Natural killer cell treated with Interleukin-12 subunit alpha and Interleukin-12 subunit beta and Interleukin-15 and Interleukin-18, amount 100 ng/mL, for 72 hours (primary cell): ENCODE measurements at places on chromosomes 16 and 17. TPM values are rescaled to one million over a fixed set of nuclear protein-coding genes. Genes with fewer than 3 reads are reported as not detected.

The ANKRD40CL gene
- not detected for total RNA-seq

The ADAP2 gene
- 0.76 TPM for total RNA-seq

The KRTAP4-5 gene
- total RNA-seq, result not detected

The IL17C gene
- 0.64 TPM for total RNA-seq

The IRX3 gene
- not detected for total RNA-seq

The ZPBP2 gene
- not detected for total RNA-seq

The ZFHX3 gene
- total RNA-seq, result 0.50 TPM

The NUPR1 gene
- not detected for total RNA-seq

The DHRS13 gene
- total RNA-seq, result 22.5 TPM

The SLC5A10 gene
- not detected for total RNA-seq

The SYNGR3 gene
- 21.3 TPM for total RNA-seq

The PRR29 gene
- 1.0 TPM for total RNA-seq

The LRRC46 gene
- 0.17 TPM for total RNA-seq

The FAHD1 gene
- total RNA-seq, result 14.5 TPM

The CCDC40 gene
- total RNA-seq, result not detected

The CAVIN1 gene
- not detected for total RNA-seq

The TMEM238L gene
- not detected for total RNA-seq

The SOST gene
- total RNA-seq, result not detected

The GP1BA gene
- 0.12 TPM for total RNA-seq

The KRT9 gene
- total RNA-seq, result not detected

The CCDC200 gene
- total RNA-seq, result not detected

The GDPD1 gene
- total RNA-seq, result 1.7 TPM

The G6PC1 gene
- not detected for total RNA-seq

The DLX4 gene
- 0.45 TPM for total RNA-seq

The DNAH17 gene
- total RNA-seq, result 0.22 TPM

The GLOD4 gene
- total RNA-seq, result 62.5 TPM

The HOXB8 gene
- not detected for total RNA-seq

The EVPL gene
- 0.64 TPM for total RNA-seq

The FSCN2 gene
- 0.21 TPM for total RNA-seq

The GLTPD2 gene
- 0.38 TPM for total RNA-seq

The SLFN12 gene
- 59.4 TPM for total RNA-seq

The TP53TG3C gene
- not detected for total RNA-seq

The THUMPD1 gene
- total RNA-seq, result 39.6 TPM

The RPS6KB1 gene
- 50.8 TPM for total RNA-seq

The SMIM36 gene
- not detected for total RNA-seq

The PRSS27 gene
- 1.4 TPM for total RNA-seq

The NOTUM gene
- not detected for total RNA-seq

The TBC1D3I gene
- total RNA-seq, result 2.1 TPM
